HepG2 (cell line): ENCODE measurements at places on chromosomes 1 and 21. TPM values are rescaled to one million over a fixed set of nuclear protein-coding genes. Genes with fewer than 3 reads are reported as not detected.

DNA sequence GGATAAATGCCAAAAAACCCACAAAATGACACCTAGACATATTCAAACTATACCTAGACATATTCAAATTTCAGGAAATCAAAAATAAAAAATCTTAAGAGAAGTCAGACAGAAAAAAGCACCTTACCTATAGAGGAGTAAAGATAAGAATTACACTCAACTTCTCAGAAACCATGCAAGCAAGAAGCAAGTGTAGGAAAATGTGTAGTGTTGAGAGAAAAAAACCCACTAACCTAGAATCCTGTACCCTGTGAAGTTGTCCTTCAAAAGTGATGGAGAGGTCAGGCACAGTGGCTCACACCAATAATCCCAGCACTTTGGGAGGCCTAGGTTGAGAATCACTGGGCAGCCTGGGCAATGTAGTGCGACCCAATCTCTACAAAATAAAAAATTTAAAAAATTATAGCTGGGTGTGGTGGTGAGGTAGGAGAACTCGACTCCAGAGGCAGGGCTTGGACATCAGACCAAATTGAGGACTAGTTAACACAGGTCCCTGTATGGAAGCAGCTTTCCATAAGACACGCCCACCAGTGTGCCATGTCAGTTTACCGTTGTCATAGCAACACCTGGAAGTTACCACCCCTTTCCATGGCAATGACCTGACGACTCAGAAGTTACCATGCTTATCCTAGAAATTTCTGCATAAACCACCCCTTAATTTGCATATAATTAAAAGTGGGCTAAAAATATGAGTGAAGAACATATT, 20.7 kb downstream of the PDIK1L start:
- H3K27ac ChIP-seq = no peak overlapping the region
- H3K4me3 ChIP-seq = no peak overlapping the region
- H3K27me3 ChIP-seq = no peaks in the 10 kb centered on the region
- H3K36me3 ChIP-seq = no peaks in the 10 kb centered on the region

DNA sequence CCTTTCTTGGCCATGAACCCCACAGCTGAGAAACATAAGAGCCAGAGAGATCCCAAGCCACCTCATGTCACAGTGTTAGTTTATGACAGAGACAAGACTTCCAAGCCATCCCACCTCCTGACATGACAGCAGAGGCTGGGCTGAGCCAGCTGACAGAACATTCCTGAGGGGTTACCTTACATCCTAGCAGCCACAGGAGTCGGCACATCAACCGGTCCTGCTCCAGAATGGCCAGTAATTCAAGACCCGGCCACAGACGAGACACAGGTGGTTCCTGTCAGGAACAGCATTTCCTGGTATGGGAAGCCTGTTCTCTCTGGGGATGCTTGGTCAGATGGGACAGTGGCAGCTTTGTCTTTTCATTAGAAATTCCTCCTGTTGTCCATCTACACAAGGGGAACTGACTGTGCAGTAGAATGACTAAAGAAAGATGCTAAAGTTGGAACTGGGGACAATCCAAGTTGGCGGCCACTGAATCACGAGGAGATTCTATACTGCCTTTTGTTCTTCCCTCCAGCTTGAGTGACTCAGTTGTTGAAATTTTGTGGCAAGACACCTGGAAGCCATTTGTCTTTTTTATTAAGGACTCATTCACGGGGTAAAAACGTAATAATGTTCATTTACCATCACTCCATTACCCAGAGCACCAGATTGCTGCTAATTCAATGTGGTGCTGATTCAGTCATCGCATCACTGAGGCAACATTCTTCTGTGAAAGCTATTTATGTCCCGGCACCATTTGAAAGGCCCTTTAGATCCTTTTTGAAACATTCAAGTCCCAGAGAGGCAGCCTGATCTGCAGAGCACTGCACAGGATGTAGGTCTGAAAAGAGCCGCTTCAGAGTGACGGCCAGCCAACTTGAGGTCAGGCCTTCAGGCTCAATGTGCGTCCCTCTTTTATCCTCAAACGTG, 37.2 kb upstream of the NPL start:
- no peaks in the 10 kb centered on the region for H3K36me3 ChIP-seq
- H3K27ac ChIP-seq = no peak overlapping the region
- DNase-seq = no peak
- no peaks in the 10 kb centered on the region for H3K27me3 ChIP-seq
- no peak overlapping the region for H3K4me3 ChIP-seq

- H3K4me3 ChIP-seq = no peak overlapping the region
- H3K4me1 ChIP-seq = peaks cover 15% of the 10 kb centered on the region; the same call in 1 of the 2 replicates
- H3K27me3 ChIP-seq = no peaks in the 10 kb centered on the region
- H3K36me3 ChIP-seq = peaks cover 19% of the 10 kb centered on the region; the same call in 2 of the 3 replicates
- no peak overlapping the region for H3K27ac ChIP-seq
These were observed 31.8 kb downstream of the WNT4 start for GRCh38 chr1:22111115-22111514.

B3GALT2 gene
- not detected in 2 replicates for polyA plus RNA-seq

GRCh38 chr21:37159053-37159776, 86.2 kb downstream of the TTC3 start:
- no peak for DNase-seq
- H3K27me3 ChIP-seq = no peaks in the 10 kb centered on the region
- H3K4me1 ChIP-seq = peaks cover 16% of the 10 kb centered on the region
- peaks cover 17% of the 10 kb centered on the region for H3K36me3 ChIP-seq
- H3K4me3 ChIP-seq = no peak overlapping the region
- no peak overlapping the region for H3K27ac ChIP-seq

OR4F29 gene
- 0.50 and 0.59 TPM in 2 replicates for polyA plus RNA-seq
